ENCODE measurements at places on chromosomes 13 and 19. TPM values are rescaled to one million over a fixed set of nuclear protein-coding genes. Genes with fewer than 3 reads are reported as not detected.

GRCh38 chr19:50628146-50628545 is 11.5 kb downstream of the SYT3 start:
- no peaks in the 10 kb centered on the region for H3K36me3 ChIP-seq
- no peak overlapping the region for H3K4me3 ChIP-seq
- DNase-seq: no peak
- no peaks in the 10 kb centered on the region for H3K4me1 ChIP-seq
- no peaks in the 10 kb centered on the region for H3K27me3 ChIP-seq

- no peak overlapping the region for H3K27ac ChIP-seq
- no peak overlapping the region for H3K4me3 ChIP-seq
- H3K4me1 ChIP-seq: no peaks in the 10 kb centered on the region
- no peak for DNase-seq
- no peaks in the 10 kb centered on the region for H3K27me3 ChIP-seq
- H3K36me3 ChIP-seq: peaks cover 75% of the 10 kb centered on the region
Measured at GRCh38 chr19:38723606-38723965, 20.7 kb downstream of the CAPN12 start.

GRCh38 chr13:76656056-76656455 is 230.1 kb downstream of the KCTD12 start:
- H3K36me3 ChIP-seq: no peaks in the 10 kb centered on the region
- no peak for DNase-seq
- no peaks in the 10 kb centered on the region for H3K4me1 ChIP-seq
- H3K27me3 ChIP-seq: no peaks in the 10 kb centered on the region

DNA sequence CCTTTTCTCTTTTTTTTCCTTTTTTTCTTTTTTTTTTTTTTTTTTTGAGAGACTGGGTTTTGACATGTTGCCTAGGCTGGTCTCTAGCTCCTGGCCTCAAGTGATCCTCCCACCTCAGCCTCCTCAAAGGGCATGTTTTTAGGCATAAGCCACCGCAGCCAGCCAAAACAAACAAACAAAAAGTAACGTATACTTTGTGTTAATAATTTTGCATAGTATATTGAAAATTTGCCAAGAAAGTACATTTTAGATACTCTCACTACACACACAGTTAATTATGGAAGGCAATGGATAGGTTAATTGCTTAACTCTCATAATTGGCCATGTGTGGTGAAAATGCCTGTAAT is 1.6 kb upstream of the RAB11B start:
- no peaks in the 10 kb centered on the region for H3K36me3 ChIP-seq
- no peak overlapping the region for H3K4me3 ChIP-seq
- DNase-seq: no peak
- peaks cover 18% of the 10 kb centered on the region for H3K4me1 ChIP-seq
- H3K27ac ChIP-seq: no peak overlapping the region

Gene KCNC3
- total RNA-seq: 1.4 TPM

Gene VSIG10L
- 0.27 TPM for total RNA-seq

Gene PROZ
- not detected for total RNA-seq
